ENCODE measurements at places on chromosomes 11 and 22. TPM values are rescaled to one million over a fixed set of nuclear protein-coding genes. Genes with fewer than 3 reads are reported as not detected.

The C1QTNF5 gene
- 17.2 TPM for total RNA-seq

The MYOD1 gene
- total RNA-seq: 22.4 TPM

The VEGFB gene
- 24.5 TPM for total RNA-seq

The SNX32 gene
- under 0.01 TPM for total RNA-seq

The DENND5A gene
- total RNA-seq: 118 TPM

The RPS25 gene
- total RNA-seq: 1,590 TPM

The INSC gene
- 4.2 TPM for total RNA-seq

The APOL3 gene
- 13.6 TPM for total RNA-seq

The MOGAT2 gene
- 0.52 TPM for total RNA-seq

The ACR gene
- total RNA-seq: 0.52 TPM

The GNG3 gene
- total RNA-seq: not detected

The KCNJ11 gene
- total RNA-seq: 28.2 TPM

The RASL10A gene
- total RNA-seq: under 0.01 TPM

All from skeletal muscle tissue (tissue), 5 donors.